ENCODE measurements at places on chromosomes 12 and 14.
A peak's percentile ranks its signal among the peaks of the same experiment; 100 is the strongest.

GRCh38 chr12:107359382-107359781, 266.0 kb upstream of the CRY1 start:
- peak; percentile 73 for DNase-seq

GRCh38 chr12:88573583-88573982, 6.7 kb downstream of the KITLG start:
- DNase-seq = no peak

DNA sequence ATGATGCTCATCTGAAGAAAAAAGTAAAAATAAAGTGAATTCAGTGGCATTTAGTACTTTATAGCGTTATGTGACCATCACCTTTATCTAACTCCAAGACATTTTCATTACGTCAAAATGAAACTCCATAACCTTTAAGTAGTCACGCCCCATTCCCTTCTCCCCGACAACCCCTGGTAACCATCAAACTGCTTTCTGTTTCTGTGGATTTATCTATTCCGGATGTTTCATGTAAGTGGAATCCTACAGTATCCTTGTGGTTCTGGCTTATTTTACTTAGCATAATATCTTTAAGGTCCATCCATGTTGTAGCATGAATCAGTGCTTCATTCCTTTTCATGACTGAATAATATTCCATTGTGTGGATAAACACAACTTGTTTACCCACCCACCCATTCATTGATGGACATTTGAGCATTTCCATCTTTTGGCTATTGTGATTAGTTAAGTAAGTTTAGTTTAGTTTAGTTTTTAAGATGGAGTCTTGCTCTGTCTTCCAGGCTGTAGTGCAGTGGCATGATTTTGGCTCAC, 18.5 kb upstream of the MAP1LC3B2 start:
- DNase-seq = no peak

GRCh38 chr12:80183939-80184338, 84.6 kb downstream of the OTOGL start:
- DNase-seq = no peak

DNA sequence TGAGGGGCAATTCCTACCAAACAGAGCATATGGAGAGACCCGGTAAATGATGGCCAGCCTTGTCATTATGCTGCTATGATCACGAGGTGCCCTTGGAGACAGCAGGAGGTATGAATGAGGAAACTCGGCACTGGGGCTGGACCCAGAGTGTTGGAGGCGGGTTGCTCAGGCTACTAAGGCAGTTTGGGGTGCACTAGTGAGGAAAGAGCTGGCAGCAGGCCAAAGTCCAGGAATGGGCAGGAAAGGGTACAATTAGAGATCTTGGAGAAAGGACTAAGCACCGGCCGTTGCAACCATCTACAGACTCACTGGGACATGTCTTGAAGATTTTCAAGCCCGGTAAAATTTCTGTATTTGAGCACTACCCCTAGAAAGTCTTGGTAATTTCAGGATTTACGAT, 54.3 kb downstream of the CD9 start:
- DNase-seq = no peak

- DNase-seq = no peak
These were observed 15.5 kb upstream of the SSPN start for GRCh38 chr12:26179826-26180225.

DNA sequence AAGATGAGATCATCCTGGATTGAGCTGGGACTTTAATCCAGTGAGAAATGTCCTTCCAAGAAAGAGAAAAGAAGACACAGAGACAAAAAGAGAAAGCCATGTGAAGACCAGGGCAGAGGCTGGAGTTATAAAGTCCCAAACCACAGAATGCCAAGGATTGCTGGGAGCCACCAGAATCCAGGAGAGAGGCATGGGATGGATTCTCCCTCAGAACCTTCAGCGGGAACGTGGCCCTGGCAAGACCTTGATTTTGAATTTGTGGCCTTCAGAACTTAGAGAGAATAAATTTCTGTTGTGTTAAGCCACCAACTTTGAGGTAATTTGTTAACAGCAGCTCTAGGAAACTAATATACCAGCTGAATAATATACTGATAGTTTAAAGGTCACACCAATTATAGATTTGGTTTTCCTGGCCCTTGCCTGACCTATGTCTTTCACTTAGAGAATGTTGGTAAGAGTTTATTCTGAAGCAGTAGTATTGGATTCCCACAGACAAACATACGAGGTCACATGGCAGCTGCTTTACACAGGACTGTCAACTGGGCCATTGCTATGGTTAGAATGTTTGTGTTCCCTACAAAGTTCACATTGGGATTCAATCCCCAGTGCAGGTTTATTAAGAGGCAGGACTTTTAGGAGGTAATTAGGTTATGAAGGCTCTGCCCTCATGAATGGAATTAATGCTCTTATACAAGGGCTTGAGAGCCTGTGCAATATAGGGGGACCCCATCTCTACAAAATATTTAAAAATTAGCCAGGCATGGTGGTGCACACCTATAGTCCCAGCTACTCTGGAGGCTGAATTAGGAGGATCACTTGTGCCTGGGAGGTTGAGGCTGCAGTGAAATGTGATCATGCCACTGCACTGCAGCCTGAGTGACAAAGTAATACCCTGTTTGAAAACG, 156.5 kb upstream of the EEA1 start:
- DNase-seq = peak; percentile 71

GRCh38 chr14:101960225-101960624, 4.1 kb upstream of the DYNC1H1 start:
- peak; percentile 36 for DNase-seq

GRCh38 chr12:96208346-96208745, 14.2 kb downstream of the ELK3 start:
- DNase-seq = no peak

Data from myocyte (in vitro differentiated cells).